ENCODE measurements at places on chromosomes 4 and X.
A peak's percentile ranks its signal among the peaks of the same experiment; 100 is the strongest.

DNA sequence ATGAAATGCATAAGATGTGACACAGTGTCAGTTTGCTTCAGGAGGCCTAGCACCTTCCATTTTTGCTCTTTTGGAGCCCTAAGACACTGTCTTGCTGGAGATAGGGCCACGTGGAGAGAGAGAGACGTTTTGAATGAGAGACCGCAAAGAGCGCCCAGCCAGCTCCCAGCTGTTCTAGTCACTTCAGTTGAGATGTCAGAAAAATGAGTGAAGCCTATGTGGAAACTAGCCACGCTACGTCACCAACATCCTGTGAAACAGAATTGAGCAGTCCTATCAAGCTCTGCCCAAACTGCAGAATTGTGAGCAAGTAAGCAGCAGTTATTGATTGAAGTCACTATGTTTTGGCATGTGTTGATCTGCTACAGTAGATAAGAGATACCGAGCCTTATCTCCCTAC is 13.1 kb downstream of the GPR82 start:
- peak; percentile 39 for DNase-seq

- peak; percentile 73 for DNase-seq
Measured at GRCh38 chrX:56802921-56803849, 74.1 kb downstream of the NBDY start.

DNA sequence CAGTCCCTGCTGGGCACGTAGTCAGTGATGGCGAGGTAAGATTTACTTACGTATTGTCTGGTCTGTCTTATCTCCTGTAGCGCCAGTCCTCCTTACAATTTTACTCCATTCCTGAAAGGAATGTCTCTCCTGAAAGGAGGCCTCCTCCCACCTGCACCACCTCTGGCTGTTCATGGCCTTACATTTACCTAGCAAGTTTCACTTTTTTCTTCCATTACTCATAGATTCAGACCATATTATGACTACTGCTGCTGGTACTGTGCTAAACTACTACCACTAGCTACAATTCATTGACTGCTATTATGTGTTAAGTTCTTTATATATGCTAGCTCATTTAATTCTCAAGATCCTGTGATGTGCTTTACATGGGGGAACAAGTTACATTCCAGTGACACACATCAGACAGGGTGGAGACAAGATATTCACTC is 189.9 kb downstream of the BMPR1B start:
- DNase-seq = no peak

GRCh38 chrX:2782778-2783177 is 30.9 kb downstream of the XG start:
- DNase-seq = no peak

DNA sequence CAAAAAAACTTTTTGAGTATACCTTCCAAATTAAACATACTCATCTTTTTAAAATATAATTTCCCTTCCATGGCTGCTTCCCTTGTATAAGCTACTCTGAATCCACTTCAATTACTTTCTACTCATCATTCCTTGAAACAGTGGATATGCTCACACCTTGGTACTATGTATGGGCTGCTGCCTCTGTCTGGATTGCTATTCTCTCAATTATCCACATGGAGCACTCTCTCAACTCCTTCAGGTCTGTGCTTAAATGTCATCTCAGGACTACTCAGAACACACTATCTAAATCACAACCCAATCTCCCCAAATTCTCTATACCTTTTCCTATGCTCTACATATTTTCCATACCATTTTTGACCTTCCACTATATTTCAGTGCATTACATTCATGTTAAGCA is 898.9 kb upstream of the EPHA5 start:
- DNase-seq = no peak

- DNase-seq = no peak
Measured at GRCh38 chr4:128942607-128943006, 133.1 kb downstream of the JADE1 start.

DNA sequence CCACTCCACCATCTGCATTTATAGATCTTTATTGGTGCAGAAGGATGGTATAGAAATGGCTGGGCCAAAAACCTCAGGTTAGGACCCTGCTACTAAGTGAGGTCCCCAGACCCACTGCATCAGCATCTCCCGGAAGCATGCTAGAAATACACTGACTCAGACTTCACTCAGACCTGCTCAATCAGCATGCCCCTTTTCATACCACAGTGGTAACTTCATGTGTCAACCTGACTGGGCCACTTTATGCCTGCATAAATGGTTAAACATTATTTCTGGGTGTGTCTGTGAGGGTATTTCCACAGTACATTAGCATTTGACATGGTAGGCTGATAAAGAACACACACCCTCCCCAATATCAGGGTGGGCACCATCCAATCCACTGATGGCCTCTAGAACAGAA is 118.6 kb upstream of the VCX3B start:
- no peak for DNase-seq

DNA sequence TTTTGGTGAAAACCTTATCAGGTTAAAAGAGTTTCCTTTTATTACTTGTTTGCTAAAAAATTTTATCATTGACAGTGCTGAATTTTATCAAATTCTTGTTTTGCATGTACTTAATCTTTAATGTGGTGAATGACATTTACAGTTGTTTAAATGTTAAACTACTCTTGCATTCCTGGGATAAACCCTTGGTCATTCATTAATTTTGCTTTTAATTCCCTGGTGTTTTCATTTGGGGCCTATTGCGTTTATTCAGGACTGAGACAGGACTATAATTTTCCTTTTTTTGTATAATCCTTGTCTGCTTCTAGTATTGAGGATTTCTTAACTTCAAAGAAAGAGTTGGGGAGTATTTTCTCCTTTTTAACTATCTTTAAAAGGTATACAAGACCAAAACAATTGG is 98.7 kb upstream of the TLL1 start:
- no peak for DNase-seq

- no peak for DNase-seq
Measured at GRCh38 chr4:92091335-92091734, 212.4 kb upstream of the GRID2 start.

- DNase-seq = peak; percentile 37
Measured at GRCh38 chr4:70722199-70722791, 531 bp downstream of the RUFY3 start.

DNA sequence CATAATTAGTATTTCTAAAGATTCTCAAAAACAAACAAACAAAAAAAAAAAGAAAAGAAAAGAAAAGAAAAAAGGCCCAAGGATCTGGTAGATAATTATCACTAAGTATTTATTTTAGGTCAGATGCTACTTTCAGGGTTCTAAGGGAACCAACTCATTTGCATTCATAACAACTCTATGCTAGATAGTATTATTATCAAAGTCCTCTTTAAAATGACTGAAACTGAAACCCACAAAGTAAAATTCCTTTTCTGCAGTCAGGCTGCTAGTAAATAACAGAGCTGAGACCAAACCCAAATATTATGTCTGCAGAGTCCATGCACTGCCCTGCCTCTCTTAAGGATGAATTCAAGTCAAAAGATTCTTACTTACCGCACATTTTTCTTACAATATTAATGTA is 38.3 kb upstream of the MAPK10 start:
- DNase-seq = no peak

GRCh38 chr4:18138076-18138665 is 116.6 kb upstream of the LCORL start:
- no peak for DNase-seq

GRCh38 chr4:58749206-58749605 is 1639.0 kb upstream of the IGFBP7 start:
- DNase-seq = no peak

Data from hematopoietic multipotent progenitor cell treated with erythropoietin and hydrocortisone succinate and interleukin-3 and kit ligand, for 6 days (in vitro differentiated cells).